ENCODE measurements at places on chromosomes 1 and 21.
A peak's percentile ranks its signal among the peaks of the same experiment; 100 is the strongest.

- DNase-seq: no peak
These were observed 121.9 kb downstream of the NME7 start for GRCh38 chr1:169245706-169246105.

DNA sequence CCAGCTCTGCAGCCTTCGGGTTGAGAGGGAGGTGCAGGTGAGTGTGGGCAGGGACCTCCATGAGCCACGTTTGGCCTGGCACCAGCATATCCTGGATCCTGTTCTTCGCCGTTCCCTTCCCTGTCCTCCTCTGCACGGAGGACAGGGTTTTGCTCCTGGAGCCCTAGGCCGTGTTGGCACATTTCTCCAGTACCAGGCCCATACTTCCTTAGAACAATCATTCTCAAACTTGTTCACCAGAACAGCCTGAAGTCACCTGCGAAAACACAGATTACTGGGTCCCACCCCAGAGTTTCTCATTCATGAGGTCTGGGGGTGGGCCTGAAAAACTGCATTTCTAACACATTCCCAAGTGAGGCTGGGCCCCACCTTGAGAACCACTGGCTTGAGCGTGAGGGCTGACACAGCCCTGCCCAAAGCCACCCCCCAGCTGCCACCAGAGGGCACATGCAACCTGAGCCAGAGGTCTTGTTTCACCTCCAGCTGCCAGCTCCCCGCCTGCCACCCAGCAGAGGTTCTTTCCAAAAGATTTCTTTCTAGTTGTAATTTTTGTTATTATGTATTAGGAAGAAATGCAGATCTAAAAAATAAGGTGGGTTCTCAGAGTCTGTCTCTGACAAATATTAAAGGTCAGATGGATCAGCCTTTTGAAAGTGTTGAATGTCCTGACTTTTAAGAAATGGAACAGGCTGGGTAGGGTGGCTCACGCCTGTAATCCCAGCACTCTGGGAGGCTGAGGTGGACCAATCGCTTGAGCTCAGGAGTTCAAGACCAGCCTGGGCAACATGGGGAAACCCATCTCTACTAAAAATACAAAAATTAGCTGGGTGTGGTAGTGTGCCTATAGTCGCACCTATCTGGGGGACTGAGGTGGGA is 39.6 kb upstream of the LDLRAP1 start:
- no peak for DNase-seq

GRCh38 chr1:106889059-106889458 is 167.4 kb upstream of the PRMT6 start:
- no peak for DNase-seq

DNA sequence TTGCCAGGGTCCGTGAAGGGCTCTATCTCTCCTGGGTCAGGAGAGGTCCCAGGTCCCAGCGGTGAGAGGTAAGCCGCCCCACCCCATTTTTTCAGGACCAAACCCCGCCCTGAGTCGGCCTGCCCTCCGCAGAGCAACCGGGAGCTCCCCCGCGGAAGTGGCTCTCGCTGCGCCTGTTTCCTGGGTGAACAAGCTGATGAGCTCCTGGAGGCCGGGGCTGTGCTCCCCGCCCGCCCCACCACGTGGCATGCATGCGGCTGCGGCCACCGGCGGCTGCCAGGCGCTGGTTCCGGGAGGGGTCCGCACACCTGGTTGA is 32.0 kb downstream of the ZBTB17 start:
- no peak for DNase-seq

GRCh38 chr1:235866205-235866912 is at the start of gene LYST:
Gene LYST (minus strand): TSS chr1:235866906. CDS start chr1:235830417, 36,489 bp downstream.
- no peak for DNase-seq

- DNase-seq: no peak
These were observed 41.1 kb upstream of the RUNX3 start for GRCh38 chr1:24970926-24971875.

- DNase-seq: peak; percentile 78
These were observed 126.0 kb upstream of the TMEM51 start for GRCh38 chr1:15027515-15027986.

- no peak for DNase-seq
These were observed 7.4 kb downstream of the IRF2BP2 start for GRCh38 chr1:234602334-234603220.

- DNase-seq: no peak
These were observed 21.1 kb upstream of the CDC42 start for GRCh38 chr1:22031214-22031962.

- no peak for DNase-seq
These were observed 29.9 kb upstream of the CTBS start for GRCh38 chr1:84603941-84604830.

- no peak for DNase-seq
These were observed 33.1 kb downstream of the DHCR24 start for GRCh38 chr1:54853793-54854370.

GRCh38 chr21:42056468-42056867 is 14.6 kb upstream of the UMODL1 start:
- no peak for DNase-seq

DNA sequence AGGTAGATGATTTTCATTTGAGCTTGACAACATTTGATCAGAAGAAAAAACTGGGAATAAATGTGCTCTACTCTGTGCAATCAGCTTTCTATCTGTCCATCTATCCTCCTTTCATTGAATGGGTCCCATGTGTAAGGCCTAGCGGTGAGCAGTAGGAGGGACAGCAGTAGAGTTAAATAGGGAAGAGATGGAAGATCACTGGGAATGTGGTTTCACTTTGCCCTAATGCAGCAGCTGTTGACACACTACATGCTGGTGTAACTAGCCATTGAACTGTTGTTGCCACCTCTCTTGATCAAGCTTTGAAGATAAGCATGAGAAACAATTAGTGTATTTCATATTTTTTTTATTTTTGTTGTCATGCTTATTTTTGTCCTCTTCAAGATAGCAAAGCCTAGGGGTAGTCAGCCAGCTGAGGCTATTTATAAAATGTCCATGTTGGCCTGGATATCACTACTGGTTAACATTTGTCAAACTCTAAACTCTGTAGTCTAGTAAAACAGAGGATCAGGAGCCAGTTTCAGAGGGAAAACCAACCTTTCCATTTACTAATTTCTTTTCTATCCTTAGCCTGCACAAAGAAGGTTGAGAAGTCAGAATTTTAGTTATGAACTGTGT is 41.9 kb downstream of the CACNA1E start:
- DNase-seq: no peak

DNA sequence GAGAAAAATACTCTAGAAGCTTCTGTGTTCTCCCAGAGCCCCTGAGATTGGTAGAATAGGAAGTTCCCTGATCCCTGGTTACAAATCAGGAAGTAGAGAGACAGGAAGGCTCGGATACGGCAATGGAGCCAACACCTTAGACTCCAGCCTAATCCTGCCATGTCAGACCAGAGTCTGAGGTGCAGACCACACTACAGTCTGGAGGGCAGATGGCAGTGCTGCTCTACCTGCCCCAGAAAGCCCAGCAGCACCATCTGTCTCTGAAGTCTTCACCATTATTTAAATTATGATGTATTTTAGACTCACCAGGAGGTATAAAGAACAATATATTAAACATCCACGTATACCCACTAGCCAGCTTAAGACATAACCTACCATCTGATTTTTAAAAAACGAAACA is 93.0 kb downstream of the MTR start:
- DNase-seq: no peak

GRCh38 chr1:45722809-45723208 is 27.6 kb downstream of the IPP start:
- no peak for DNase-seq

GRCh38 chr1:202167708-202168415 is 7.5 kb upstream of the PTPN7 start:
- no peak for DNase-seq

- DNase-seq: no peak
These were observed 713 bp upstream of the HMGCL start for GRCh38 chr1:23825762-23826522.

- no peak for DNase-seq
These were observed 677 bp downstream of the PRKAA2 start for GRCh38 chr1:56645677-56646305.

DNA sequence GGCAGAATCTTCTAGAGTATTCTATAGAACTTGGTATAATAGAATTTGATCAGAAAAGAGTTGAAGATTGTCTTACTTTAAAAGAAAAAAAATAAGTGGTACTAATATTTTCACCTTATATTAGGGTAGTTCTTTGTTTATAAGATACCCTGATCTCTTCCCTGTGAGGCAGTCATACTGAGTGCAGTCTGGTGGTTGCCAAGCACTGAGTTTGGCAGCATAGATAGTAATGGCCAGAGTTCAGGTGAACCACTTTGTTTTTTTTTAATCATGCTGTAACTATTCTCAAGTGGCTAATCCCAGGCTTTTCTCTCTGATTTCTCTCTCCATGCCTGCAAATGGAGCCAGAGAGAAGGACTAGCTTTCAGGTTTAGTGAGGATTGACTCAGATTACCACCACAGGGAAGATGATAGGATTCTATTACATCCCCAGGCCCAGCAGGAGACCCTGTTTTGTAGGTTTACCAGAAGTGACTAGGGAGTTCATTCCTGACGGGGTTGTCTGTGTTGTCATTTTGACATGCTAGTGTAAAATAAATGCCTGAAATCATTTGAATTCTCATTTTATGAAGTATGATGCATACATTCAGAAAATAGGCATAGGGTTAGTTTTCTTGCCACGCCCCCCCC is 16.7 kb downstream of the KDM1A start:
- no peak for DNase-seq

DNA sequence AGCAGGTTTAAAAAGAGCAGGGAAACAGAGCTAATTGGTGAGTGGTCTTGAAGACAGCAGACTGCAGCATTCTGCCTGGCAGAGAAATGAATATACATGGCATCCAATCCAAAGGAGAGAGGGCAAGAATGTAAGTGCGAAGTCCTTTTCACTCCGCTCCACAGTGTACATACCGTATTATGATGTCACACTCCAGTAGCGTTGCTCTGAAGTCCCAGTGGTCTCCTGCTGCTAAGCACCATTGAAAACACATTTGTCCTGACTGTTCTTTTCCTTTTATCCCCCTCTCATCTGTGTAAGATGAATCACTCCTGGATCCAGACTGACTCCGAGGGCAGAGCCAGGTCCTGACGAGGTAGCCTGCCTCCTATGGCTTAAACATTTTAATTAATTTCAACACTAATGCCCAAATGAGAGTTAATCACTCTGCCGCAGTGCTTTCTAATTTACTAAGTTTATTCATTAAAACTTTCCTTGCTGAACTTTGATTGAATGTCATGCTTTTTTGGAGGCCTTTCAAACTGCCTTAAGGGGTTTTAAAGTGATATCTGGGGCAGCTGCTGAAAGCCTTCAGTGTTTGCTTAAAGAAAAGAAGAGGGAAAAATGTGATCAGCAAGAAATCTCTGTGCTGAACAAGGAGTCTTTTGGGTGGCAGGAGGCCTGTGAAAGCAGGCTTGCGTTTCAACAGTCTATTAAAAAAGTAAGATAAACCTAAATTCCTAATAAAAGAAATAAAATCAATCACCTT is 227.2 kb downstream of the ATG4C start:
- no peak for DNase-seq

DNA sequence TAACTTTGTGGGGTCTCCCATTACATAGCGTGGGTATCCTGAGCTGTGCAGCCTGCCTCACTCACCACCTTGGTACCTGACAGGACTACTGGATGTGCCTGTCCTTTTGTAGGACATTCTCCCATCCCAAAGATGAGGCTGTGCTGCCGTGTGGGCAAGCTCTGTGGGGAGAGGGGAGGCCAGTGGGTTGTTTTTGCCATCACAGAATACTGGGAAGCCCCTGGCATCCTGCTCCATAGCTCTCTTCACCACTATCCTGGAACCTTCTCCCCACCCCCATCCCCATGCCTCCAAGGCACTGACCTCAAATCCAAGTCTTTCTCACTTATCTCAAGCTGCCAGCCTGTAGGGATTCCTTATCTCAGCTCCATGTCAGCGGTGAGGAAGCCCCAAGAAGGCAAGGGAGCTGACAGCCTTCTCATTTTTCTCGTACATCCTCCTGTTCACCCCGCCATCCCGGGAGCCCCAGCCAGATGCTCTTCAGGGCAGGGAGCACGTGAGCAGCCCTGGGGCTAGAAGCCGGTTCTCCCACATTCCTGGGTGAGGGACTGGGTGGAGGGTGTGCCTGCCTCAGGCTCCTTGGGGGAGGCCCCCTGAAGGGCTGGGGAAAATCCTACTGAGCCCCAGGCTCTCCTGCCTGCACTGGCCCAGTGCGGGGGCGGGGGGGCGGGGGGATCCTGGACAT is 2.4 kb upstream of the ELF3 start:
- peak; percentile 83 for DNase-seq

GRCh38 chr1:224594360-224594759 is 21.8 kb upstream of the CNIH3 start:
- DNase-seq: no peak

- DNase-seq: no peak
These were observed 9.8 kb downstream of the DISP1 start for GRCh38 chr1:222824641-222825040.

- DNase-seq: no peak
These were observed 59.0 kb upstream of the PGD start for GRCh38 chr1:10339815-10340214.

DNA sequence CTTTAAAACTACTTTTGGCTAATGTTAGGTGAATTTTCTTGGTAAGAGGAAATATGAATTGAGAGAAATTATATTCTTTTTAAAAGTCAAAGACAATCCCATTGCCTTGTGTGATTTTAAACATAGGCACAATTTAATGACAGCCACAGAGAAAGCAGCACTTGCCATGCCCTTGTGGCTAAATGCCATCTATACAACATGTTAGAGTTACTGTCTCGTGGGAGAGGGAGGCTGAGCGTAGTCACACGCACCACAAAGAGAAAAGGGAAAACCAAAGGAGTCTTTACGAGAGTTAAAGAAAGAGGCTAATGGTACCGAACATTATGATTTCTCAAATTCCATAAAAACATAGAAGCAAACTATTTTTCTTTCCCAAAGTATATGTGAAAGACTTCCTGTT is 537.9 kb downstream of the PTPRC start:
- DNase-seq: no peak

DNA sequence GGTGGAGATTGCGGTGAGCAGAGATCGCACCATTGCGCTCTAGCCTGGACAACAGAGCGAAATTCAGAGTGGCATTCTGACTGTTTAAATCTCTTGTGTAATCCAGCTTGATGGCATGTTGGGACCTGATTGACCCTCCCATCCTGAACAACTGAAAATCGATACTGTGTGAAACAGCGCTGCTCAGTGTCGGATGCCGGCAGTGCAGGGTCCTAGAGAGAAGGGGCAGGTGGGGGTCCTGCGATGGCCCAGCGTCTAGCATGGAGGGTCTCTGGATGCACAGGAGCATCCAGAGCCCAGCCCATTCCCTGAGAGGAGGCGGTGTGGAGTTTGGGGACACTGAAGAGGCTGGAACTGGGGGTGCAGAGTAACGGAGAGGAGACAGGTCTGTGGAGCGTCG is 15.8 kb downstream of the AGT start:
- DNase-seq: no peak

GRCh38 chr21:33198346-33199099 is 31.2 kb upstream of the IFNAR2 start:
- DNase-seq: no peak

- DNase-seq: peak; percentile 72
These were observed 113.0 kb downstream of the OSBPL9 start for GRCh38 chr1:51729824-51730301.

- no peak for DNase-seq
These were observed 82.5 kb upstream of the ATF3 start for GRCh38 chr1:212526111-212526491.

- peak; percentile 69 for DNase-seq
These were observed at the start of gene DOP1B for GRCh38 chr21:36156815-36157670. Gene DOP1B (plus strand): TSS chr21:36156824. CDS start chr21:36164734, 7,910 bp downstream.

- DNase-seq: no peak
These were observed 2.0 kb downstream of the NPPB start for GRCh38 chr1:11856698-11857097.

Measured in type B pancreatic cell (in vitro differentiated cells).